Effector CD8-positive, alpha-beta T cell (primary cell): ENCODE measurements at places on chromosomes 3 and 15.

DNA sequence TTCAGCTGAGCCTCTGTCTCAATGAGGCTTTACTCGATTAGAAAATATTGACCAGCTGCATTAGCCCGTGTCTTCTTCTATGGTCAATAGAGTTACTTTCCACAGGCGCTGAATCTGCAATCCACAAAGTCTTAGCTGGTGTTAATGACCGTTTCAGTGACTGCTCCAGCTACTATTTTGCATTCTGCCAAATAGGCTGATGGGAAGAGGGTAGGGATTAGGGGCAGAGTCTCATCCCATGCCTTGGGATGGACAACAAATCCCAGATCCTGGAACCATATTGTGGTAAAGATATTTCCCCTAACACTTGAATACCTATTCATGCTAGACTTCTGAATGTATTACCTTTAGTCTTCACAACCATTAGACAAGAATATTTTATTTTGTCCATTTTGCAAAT lies 29.5 kb upstream of the MAGI1 start:
- DNase-seq: no peak

DNA sequence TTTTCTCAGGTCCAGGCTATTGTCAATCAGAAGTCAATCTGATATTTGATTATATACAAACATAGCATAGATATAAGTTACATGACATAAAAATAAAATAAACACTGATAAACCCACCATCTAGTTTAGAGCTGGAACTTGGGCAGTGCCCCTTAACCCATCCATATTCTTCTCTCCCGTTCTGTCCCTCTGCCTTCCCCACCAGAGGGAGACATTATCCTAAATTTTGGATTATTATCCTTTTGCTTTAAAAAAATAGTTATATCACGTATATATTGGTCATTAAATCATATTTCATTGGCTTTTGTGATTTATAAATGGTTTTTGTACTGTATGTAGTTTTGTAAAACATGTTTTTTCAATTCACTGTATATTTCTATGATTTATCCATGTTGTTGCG lies 107.9 kb downstream of the GMPS start:
- DNase-seq: no peak

GRCh38 chr15:36682101-36682500 lies 102.7 kb downstream of the CDIN1 start:
- no peak for DNase-seq

DNA sequence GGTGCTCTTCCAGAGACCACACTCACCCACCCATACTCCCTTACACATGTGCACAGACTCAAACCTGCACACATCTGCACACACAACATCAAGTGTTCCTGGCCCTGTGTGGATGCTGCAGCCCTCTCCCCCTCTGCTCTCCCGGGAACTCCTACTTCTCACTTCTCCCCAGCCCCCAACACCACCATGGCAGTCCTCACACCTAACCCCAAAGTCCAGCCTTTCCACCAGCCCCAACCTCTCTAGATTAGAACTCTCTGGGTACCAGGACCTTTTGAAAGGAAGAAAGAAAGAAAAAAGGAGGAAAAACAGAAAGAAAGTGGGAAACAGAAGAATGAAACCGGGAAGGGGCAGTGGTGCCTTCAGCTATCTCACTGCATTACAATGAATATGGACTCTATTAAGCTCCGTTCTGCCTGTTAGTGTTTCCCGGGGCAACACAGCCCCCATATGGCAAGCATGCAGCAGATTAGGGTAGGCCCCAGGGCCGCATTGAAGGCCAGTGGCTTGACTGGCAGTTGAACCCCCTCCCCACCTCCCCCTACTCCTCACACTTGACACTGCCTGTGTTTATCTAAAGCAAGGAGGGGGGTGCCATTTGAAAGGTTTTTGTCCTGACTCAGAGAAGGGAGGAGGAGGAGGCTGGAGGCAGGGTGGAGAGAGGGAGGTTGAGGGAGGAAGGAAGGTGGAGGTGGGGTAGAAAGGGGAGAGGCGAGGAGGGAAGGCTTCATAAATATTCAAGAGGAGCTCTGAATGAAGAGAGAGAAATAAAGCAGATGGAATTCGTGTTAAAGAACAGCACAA lies 30.1 kb downstream of the BOC start:
- no peak for DNase-seq

GRCh38 chr3:62479326-62479725 lies 106.0 kb upstream of the FEZF2 start:
- no peak for DNase-seq

GRCh38 chr3:189824629-189825312 lies 193.6 kb downstream of the TP63 start:
- DNase-seq: no peak

- no peak for DNase-seq
Observed at GRCh38 chr15:45653702-45654424, 19.0 kb downstream of the SQOR start.

DNA sequence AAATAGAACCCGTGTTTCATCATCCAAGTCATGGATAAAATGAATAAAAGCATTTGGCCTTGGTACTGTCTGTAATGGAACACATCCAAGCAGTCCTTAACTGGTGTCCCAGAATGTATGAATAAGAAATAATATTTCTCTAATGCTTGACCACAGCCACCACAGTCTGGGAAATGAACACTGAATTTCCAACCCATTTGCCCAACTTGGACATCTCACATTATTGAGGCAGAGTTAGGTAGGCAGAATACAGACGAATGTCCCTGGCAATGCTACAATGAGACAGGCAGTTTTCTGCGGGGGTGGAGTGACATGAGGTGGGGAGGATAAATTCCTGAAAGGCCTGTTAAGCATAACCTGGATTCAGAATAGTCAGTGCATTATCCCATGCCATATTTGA lies 245.7 kb downstream of the ZIC1 start:
- DNase-seq: no peak

DNA sequence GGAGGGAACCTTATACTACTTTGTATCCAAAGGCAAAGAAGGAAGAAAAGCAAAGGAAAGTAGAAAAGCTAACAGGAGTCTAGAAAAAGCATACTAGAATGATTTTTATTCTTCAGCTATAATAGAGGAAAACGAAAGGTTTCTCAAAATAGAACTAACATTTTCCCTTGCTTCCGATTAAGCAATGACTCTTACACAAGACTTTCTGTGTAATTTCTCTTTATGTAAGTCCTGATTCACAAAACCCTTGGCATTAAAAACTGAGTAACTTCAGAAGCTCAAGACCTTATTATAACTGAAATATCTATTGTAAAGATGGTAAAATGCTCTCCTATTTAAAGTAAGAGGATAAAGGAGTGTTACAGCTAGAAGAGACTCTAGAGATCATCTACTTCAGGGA lies 97.4 kb downstream of the DTWD1 start:
- DNase-seq: no peak
